ENCODE measurements at places on chromosomes 2 and 18.

GRCh38 chr18:58291131-58291530, 247.1 kb downstream of the NEDD4L start:
- DNase-seq = no peak

- no peak for DNase-seq
These were observed 546.1 kb upstream of the SALL3 start for GRCh38 chr18:78433562-78433961.

DNA sequence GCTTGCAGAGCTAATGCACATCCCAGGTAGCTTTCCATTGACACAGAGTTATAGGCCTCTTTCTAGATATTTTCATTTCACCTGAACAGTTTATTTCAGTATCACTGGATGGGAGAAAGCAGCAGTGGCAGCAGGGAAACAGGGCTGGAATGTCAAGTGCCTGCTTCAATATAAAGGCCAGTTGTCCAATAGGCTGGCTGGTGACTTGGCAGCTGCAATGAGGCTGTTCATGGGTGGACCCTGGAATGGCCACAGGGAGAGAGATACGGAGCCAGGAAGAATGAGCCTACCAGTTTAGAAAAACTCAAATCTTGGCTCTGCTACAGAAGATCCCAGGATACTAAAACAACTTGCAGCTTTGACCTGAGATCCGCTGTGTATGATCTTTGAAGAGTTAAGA, 185.0 kb downstream of the BCL11A start:
- DNase-seq = no peak

- DNase-seq = no peak
These were observed 46.1 kb downstream of the SERTAD2 start for GRCh38 chr2:64607381-64608304.

DNA sequence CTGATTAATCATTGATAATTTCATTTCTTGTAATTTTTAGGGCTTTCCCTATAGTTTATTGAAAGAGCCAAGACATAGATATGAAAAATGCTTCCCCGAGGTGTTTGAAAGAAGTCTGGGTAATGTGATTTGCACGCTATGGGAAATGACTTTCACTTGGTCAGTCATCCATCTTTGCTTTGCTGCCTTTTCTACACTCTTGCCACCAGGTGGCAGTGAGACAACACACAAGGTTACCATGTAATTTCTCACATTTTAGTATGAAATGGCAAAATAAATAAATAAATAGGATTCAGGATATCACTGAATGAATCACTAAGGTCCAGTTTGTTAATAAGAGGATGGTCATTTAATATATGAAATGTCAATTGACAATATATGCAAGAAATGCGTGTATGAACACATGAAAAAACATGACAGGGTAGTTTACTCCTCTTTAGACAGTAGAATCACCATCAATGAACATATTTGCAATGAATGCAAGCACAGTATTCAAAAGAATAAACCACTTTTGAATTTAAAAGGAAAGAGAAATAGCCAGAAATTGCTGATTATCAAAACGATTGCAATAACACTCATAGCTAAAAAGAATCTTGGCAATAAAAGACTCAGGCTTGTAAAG, 52.2 kb upstream of the KCNH7 start:
- no peak for DNase-seq

DNA sequence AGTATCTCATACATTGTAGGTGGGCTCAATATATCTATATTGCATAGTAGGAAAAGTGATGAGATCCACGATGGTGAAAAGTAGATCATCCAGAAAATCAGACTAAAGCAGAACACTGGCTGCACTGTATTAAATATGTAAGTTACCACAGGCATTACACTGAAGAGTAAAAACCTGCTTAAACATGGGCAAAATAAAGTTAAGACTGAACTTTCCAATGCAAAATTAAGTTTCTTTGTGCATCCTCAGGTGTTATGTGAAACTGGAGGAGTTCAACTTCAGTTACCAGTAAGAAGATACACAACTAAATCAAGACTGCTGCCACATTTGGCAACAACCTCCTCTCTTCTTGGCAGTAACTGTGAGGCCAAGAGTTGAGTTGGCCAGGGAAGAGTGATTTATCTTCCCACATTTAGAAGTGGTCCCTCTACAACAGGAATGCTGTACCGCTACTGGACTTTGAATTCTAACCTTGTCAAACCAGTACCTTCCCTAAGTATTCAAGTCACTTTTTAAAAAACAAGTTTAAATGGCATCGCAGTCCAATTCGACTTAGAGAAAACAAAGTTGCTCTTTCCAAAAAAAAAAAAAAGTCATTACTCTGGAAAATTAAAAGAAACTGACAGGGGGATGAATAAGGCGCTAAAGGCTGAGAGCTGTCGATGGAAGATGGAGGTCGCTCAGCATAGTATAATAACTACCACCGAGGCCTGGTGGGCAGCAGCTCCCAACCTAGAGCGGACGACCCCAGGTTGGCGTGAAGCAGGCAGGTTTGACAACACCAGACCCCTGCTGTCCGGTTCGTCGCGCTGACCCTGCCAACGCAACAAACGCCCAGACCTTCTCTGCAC, 1.1 kb downstream of the MAP4K3 start:
- no peak for DNase-seq

GRCh38 chr2:74567881-74568280, 13.4 kb downstream of the DOK1 start:
- DNase-seq = no peak

DNA sequence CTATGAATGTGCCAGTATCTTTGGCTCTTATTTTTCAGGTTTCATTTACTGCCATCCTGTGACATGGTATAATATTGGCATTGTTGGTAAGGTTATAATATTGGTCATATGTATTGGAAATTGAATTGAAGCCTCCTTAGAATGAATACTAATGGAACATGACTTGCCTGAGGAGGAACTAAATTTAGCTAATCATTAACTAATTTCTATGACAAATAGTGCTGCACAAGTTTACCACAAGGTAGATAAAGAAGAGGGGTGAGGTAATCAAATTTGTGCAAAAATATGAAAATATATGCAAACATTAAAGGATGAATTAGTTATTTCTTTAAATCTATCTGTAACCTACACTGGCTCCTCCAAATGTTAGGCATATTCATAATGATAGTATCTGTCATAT, 43.2 kb upstream of the ORC2 start:
- no peak for DNase-seq

- no peak for DNase-seq
These were observed 12.4 kb upstream of the RPL37A start for GRCh38 chr2:216486271-216486670.

DNA sequence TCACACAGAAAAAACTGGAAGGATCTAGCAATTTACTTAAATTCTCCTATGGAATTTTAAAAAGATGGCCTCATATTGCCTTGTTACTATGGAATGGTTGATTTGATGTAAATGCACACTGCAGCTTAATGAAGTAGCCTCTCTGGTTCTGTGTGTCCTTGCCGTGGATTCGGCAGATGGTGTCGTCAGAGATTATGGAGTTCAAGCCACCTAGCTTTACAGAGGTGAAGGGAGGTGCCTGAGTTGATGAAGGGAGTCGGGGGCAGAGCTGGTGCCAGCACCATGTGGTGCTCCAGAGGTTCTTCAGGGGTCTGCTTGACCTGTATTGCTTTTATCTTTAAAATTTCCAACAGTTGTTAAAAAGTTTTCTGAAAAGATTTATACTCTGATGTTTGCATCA, 48.8 kb downstream of the ASAP2 start:
- DNase-seq = no peak

- DNase-seq = no peak
These were observed 68.5 kb downstream of the COPS8 start for GRCh38 chr2:237154082-237154638.

GRCh38 chr2:147917161-147917560, 72.3 kb downstream of the ACVR2A start:
- DNase-seq = no peak
